M059J (cell line): ENCODE measurements at places on chromosomes 7 and 10.

DNA sequence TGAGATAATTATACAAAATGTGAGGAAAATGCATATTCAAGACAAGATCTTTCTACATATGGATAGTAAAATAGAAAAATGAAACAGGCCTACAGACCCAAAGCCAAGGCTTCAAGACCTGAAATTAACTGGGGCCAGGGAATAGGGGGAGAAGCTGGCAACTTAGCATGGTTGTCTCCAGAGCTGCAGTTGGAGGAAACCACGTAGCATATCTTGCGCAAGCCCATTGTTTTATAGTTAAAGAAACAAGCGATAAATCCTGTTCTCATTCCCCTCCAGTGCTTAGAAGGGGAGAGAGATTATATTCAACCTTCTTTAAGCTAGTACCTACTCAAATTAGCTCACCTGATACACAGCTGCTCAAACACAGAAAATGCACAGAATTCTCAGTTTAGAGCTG, 197.1 kb downstream of the SORCS1 start:
- DNase-seq, result no peak

GRCh38 chr7:132584796-132585494, 8.7 kb upstream of the PLXNA4 start:
- DNase-seq, result no peak

DNA sequence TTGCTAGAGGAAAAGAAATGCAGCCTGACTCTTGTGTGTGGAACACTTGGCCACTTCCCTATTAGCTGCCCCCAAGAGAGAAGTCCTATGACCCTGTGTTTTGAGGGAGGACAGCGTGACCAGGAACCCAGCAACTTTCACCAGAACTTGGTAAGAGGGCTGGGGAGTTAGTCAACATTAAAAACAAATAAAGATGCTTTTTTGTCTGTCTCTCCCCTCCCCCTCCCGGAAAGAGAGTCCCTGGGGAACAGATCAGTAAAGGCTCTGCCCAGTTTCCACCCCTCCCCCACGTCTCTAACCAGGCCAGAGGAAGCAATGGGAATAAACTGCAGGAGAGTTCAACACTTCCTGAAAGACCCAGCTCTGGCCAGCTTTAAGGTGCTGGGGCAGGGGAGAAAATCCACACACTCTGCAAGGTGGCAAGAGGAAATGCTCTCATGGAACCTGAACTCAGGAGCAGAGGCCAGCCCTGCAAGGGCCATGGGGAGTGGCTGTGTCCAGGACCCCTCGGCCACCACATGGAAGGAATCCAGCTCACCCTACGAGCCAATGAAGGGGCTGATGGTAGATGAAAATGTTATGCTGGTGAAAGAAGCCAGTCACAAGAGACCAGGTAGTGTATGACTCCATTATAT, 21.5 kb downstream of the SH3PXD2A start:
- DNase-seq, result no peak

DNA sequence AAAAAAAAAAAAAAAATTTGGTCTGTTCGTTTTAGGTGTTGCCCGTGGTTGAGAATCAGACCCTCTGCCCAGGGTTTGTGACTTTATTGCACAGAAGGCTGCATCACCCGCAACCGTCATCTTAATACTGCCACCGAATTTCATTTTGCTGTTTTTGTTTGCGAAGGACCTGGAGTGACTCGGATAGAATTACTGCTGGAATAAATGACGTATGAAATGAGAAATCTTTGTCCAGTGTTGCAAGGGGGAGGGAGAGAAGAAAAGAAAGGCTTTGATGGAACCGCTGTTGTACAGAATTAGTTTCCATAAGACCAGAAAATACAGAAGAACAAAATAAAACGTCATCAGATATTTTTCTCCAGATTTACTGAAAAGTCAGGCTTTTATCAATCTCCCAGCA, 103.3 kb downstream of the GALNT17 start:
- no peak for DNase-seq

GRCh38 chr7:157096286-157097055, 42.3 kb upstream of the UBE3C start:
- no peak for DNase-seq
